ENCODE measurements at places on chromosomes 7 and 10.

GRCh38 chr7:71286336-71286735 lies 154.4 kb downstream of the GALNT17 start:
- no peak for DNase-seq

- DNase-seq: no peak
Measured at GRCh38 chr7:28180031-28180363, 598 bp downstream of the JAZF1 start.

- DNase-seq: no peak
Measured at GRCh38 chr7:155477476-155477875, 19.5 kb downstream of the EN2 start.

DNA sequence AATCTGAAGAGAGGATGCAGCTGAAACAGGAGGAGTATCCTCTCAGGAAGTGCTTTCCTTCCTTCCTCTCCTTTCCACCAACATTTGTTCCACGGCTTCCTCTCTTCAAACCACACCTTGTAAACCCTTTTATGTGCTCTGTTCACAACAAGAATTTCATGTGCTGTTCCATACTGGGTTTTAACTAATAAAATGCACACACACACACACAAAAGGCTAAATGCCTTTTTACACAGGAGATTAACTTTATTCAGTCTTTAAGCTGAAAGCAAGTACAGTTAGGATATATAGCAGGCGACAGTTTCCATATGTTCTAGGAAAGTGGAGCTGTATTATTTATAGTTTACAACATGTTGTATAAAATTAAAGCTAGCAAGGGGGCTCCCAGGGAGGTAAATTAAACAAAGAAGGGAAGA lies 106.7 kb downstream of the REEP3 start:
- DNase-seq: no peak

GRCh38 chr7:2433713-2434550 lies 30.5 kb downstream of the CHST12 start:
- peak; percentile 11 for DNase-seq

- DNase-seq: no peak
Measured at GRCh38 chr10:955127-955819, 23.8 kb upstream of the LARP4B start.

DNA sequence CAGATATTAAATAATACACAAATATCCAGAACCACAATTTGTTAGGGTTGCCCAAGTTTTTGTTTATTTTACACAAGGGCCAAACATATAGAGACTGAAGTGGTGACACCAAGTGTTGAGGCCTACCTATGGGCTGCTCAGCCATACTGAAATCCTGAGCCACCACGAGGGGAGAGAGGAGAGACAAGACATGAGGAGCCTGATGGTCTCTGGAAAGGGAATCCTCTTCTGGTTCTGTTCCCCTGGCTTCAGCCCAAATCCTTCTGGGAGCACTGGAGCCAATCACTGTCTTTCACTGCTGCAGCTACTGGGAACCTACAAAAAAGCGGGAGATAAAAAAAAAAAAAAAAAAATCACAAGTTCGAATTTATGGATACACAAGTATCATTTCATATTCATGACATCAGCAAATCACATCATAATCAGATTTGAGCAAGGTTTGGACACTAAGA lies 1.9 kb downstream of the SKIDA1 start:
- DNase-seq: peak; percentile 62

- DNase-seq: no peak
Measured at GRCh38 chr7:134522601-134523000, 4.8 kb upstream of the AKR1B10 start.

DNA sequence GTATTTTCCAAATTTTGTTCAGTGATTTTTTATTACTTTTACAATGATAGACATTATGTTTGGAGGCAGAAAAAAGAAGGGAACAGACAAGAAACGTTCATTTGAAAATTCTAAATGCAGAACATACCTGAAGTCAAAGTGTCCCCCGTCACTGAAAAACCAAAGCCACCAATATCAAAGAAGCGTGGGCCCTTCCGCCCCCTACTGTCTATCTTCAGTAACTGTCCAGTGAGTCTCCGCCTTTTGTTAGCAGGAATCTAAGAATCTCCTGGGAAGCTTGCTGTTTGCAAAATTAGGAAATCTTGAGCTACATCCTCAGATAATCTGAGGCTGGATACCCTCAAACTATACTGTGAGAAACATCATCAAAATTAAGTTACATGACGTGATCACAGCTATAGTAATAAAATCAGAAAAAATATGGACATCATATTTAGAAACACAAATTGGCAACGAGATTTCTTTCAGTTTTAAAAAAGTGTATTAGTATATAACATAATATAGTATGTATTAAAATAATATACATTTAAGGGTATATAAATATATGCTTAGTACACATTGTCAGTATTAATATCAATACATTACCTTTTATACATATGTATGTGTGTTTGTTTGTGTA lies 169.3 kb upstream of the AKR1E2 start:
- DNase-seq: peak; percentile 77

DNA sequence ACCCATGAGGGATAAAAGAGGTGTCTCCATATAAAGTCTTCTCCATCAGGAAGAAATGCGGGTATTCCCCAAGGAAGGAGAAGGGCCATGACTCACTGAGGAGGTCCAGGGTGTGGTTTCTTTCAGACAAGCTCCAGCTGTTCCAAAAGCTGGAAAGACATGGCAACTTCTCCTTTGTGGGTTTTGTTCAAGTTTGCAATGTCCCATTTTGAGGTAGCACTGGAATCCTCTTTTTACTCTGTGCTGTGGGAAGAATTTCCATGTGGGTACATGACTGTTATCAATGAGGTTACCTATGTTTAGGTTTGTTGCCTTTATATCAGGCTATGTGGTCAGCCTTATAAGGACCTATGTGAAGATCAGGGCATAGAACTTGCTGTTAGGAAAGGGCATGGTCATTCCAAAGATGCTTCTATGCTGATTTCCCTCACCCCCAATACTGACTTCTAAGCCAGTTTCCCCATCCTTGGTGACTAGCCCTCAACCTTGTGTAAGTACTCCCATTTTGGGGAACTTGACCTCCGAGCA lies 697.5 kb downstream of the INHBA start:
- no peak for DNase-seq

DNA sequence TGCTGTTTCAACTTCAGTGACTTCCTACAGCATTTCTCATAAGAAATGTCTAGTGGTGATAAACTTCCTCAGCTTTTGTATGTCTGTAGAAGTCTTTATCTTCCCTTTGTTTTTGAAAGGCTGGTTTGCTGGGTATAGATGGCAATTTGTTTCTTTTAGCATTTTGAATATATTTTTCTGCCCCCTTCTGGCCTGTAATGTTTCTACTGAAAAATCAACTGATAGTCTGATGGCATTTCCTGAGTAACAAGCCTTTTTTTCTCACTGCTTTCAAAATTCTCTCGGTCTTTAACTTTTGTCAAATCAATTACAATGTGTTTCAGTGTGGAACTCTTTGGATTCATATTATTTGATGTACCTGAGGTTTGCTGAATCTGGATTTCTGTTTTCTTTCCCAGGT lies 487.1 kb downstream of the ATRNL1 start:
- DNase-seq: no peak
